ENCODE measurements at places on chromosomes 2 and 18. TPM values are rescaled to one million over a fixed set of nuclear protein-coding genes. Genes with fewer than 3 reads are reported as not detected.
A peak's percentile ranks its signal among the peaks of the same experiment; 100 is the strongest.

DNA sequence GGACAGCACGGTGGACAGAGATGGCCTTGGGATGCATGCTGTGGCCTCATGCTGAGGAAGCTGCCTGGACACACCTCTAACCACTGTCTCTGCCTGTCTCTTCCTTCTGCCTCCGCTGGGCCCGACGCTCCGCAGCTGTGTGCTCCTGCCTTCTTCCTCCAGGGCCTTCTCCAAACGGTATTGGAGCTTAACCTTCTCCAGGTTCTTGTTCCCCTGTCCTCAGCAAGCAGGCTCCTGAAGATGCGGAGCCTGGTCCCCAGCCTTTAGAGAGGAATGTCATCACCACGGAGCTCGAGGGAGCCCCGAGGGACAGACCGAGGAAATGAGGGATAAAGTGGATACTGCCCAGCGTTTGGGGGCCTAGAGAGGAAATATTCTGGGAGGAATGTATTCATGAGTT is 155.1 kb downstream of the DYSF start:
- no peak for DNase-seq

DNA sequence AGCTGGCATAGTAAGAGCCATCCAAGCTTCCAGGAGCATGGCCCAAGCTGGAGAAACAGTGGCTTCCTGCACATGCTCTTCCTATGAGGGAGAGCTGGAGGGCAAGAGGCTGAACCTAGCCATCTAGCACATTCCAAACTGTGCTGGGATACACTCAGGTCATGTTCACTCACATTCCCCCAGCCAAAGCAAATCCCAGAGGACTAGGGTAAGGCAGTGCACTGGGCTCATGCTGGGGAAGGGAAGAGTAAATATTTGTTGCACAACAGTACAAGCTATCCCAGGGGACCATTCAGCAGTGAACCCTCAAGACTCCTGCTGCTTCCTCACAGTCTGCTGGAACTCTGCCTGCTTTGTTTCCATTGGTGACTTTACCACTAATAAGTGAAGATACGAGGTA is 20.7 kb upstream of the GYPC start:
- DNase-seq, result no peak

GRCh38 chr2:170715062-170715931 is at the start of gene SP5:
SP5 (plus strand) TSS chr2:170715337; CDS start chr2:170715513, 176 bp downstream.
- DNase-seq, result peak; percentile 71

- DNase-seq, result no peak
Observed at GRCh38 chr2:75381032-75381431, 179.7 kb downstream of the EVA1A start.

DNA sequence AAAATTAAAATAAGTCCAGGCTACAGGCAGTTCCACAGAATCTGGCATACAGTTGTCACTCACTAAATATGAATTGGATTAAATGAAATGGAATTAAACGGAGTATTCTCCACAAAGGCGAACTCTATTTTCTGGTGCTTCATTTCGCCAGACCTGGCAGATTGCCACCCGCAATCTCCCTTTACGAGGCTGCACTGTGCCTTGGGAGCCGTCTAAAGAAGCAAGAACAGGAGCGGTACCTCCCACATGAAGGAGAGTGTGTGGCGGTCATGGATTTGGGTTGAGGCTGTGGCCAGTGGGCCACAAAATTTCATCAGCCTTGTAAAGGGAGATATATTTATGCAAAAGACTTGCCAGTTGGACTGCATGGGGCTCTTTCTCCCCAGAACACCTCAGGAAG is 151.0 kb downstream of the OSR1 start:
- no peak for DNase-seq

DNA sequence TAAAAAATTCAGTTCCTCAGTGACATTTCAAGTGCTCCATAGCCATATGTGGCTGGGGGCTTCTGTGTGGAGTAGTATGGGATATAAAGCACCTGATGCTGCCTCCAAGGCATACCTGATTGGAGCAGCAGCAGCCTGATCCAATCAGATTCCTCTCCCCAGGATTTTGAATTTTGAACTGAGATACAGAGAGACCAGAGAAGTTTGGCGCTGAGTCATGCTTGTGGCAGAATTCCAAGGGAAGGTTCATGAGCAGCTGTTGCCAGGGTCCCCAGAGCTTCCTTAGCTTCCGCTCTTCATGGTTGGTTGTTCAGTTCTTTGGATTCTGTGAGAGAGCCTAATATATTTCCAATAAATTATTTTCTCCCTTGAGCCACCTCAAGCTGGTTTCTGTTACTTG is 29.0 kb upstream of the CFAP36 start:
- DNase-seq, result no peak

DNA sequence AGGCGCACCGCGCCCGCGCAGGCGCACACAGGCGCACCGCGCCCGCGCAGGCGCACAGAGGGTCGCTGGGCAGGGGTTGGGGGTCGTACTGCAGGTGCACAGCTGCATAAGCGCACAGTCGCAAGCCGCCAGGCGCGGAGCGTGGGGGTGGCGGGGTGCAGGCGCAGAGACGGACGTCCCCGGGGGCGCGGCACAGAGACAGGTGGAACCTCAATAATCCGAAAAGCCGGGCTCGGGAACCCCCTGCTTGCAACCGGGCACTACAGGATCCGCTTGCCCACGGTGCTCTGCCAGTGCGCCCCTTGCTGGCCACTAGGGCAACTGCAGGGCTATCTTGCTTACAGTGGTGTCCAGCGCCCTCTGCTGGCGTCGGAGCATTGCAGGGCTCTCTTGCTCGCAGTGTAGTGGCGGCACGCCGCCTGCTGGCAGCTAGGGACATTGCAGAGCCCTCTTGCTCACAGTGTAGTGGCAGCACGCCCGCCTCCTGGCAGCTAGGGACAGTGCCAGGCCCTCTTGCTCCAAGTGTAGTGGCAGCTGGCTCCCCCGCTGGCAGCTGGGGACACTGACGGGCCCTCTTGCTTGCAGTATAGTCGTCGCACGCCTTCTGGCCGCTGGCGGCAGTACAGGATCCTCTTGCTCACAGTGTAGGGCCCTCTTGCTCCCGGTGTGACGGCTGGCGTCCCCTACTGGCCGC is 34.9 kb downstream of the FAM110C start:
- DNase-seq, result peak; percentile 88

DNA sequence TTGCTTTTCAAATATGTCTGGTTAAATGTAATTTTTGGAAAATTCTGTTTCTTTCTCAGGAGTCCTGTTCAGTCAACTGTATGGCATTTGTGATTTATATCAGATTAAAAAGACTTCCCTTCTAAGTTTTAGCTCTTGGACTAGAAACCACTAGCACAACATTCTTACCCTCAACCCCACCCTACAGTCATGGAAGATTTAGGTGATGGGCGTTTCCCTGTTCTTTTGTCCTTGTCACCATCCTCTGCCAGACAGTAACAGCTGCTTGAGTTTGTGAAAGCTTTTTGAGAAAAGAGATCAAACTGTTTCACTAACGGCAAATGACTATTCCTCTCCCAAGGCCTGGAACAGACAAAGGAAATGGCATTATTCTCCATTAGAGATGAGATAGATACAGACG is 31.8 kb downstream of the SERPINB5 start:
- no peak for DNase-seq

DNA sequence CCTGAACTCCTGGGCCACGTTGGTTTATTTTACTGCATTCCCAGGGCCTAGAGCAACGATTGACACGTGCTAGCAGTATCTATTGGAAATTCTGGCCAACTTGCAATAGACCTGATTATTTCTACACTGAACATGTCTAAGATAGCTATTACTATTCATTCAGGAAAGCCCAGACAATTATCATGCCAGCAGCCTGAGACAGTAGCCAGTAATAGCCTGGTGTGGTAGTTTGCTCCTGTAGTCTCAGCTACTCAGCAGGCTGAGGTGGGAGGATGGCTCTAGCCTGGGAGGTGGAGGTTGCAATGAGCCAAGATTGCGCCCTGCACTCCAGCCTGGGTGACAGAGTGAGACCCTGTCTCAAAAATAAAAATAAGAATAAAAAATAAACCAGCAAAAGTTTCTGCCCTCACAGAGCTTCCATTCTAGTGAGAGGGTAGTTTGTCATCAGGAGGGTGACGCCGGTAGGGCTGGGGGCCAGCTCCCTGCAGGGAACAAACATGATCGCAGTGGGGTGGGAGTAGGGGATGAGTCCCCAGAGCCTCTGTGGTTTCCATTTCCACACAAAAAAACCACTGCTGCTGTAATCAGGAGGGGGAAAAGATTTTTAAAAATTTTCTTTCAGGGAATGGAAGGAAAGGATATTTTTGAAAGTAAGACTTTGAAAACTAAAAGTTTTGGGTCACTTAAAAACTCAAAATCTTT is 4.3 kb downstream of the CASP8 start:
- DNase-seq, result no peak

DNA sequence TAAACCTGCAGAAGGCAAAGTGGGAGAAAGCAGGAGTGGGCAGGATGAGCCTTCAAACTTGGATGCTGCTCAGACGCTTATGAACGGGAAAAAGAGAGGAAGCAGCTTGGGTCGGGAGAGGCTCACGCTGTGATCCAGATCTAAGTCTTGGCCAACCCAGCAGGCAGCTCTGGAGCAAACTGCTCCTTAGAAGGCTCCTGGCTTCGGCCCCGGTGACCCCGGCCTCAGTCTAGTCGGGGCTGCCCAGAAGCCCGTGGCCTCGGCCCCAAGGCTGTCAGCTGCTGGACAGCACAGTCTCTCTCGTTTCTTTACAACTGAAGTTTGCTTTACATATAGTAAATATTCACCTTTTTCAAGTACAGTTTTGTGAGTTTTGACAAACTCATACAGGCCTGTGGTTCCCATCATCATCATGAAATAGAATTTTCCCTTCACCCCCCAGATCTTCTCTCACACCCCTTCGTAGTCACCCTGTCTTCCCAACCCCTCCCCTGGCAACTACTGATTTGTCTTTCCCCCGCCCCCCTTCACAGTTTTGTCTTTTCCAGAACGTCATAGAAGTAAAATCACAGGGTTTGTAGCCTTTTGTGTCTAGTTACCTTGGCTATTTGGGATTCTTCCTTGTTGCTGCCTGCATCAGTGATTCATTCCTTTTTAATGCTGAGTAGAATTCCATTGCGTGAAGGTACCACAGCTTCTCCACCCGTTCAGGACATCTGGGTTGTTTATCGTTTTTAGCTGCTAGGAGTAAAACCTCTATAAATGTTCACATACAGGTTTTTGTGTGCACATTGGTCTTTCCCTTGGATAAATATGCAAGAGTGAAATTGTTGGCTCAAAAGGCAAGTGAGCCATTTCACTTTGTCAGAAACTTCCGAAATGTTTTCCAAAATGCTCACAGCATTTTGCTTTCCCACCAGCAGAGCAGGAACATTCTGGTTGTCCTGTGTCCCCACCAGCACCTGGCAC is 35.1 kb downstream of the MYO7B start:
- DNase-seq, result no peak

DNA sequence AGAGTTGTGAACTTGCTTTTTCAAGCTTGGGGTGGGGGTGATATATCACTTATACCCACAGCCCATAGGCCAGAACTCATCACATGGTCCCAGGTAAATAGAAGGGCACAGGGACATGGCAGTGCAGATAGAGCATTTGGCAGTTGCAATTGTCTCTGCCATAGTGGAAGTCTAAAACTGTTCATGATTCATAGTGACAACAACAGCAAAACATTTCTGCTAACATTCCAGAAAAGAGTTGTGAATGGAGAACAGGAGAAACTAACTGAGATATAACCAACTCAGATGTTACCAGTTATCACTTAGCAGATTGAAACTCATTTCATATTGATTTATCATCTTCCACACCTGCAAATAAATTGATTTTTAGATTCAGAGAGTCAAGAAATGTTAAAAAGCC is 278.6 kb upstream of the KYNU start:
- no peak for DNase-seq

- DNase-seq, result no peak
Observed at GRCh38 chr2:167509586-167509985, 621.3 kb downstream of the XIRP2 start.

GRCh38 chr2:181172676-181173075 is 192.3 kb downstream of the UBE2E3 start:
- DNase-seq, result no peak

- DNase-seq, result no peak
Observed at GRCh38 chr2:168529054-168529833, 73.2 kb downstream of the CERS6 start.

GRCh38 chr18:74215863-74216262 is 67.5 kb downstream of the TIMM21 start:
- no peak for DNase-seq

DNA sequence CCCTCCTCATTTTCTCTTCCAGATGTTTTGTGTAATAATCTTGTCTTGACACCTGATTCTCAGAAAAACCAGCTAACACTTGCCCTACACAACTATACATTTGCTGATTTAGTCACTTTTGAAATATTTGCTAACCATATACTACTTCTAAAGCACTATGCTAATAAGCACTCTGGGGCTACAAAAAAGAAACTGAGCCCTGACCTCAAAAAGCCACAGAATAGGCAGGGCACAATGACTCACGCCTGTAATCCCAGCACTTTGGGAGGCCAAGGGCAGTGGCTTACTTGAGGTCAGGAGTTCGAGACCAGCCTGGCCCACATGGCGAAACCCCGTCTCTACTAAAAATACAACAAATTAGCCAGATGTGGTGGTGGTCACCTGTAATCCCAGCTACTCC is 266.0 kb downstream of the RAD51AP2 start:
- DNase-seq, result no peak

DNA sequence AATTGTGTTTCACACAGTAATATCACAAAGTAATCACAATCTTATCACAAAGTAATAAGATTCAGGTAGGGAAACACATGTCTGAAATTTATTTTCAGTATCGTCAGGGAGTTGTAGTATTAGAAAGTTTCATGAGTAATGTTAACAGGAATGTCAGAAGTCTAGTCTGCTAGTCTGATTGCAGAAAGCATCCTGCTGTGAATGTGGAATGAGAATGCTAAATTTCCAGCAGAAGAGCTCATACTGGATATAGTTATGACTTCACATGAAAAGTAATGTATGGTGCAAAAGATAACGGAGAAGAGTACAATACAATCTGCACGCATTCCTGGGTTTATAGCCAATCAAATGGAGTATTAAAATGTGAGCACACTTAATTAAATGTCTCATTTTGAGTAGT is 494.7 kb upstream of the SETBP1 start:
- DNase-seq, result no peak

GRCh38 chr2:192267484-192267883 is 72.8 kb upstream of the TMEFF2 start:
- DNase-seq, result no peak

- no peak for DNase-seq
Observed at GRCh38 chr18:28128659-28128980, 48.3 kb downstream of the CDH2 start.

- no peak for DNase-seq
Observed at GRCh38 chr18:40987581-40987980, 967.5 kb upstream of the PIK3C3 start.

Gene DAPL1
- not detected for total RNA-seq

Gene PCARE
- total RNA-seq, result not detected

Gene RMDN2
- total RNA-seq, result 46.2 TPM

Gene NCK2
- 52.2 TPM for total RNA-seq

Gene GIGYF2
- total RNA-seq, result 82.1 TPM

Gene GREB1
- 1.6 TPM for total RNA-seq

Gene GAD1
- not detected for total RNA-seq

Gene IL36RN
- not detected for total RNA-seq

Gene APCDD1
- total RNA-seq, result 29.7 TPM

Gene TPGS2
- total RNA-seq, result 36.7 TPM

Gene BCL11A
- total RNA-seq, result 40.7 TPM

Gene MAP3K19
- not detected for total RNA-seq
